Stimulated activated CD4-positive, alpha-beta T cell treated with anti-CD3 and anti-CD28 coated beads, Interleukin-12 subunit alpha, Interleukin-12 subunit beta, amount 100 ng/mL, for 24 hours (primary cell): ENCODE measurements at places on chromosomes 6 and 20.

- DNase-seq, result no peak
Measured at GRCh38 chr20:38337561-38338140, 8.6 kb upstream of the LBP start.

GRCh38 chr6:13473768-13474165, 13.6 kb downstream of the GFOD1 start:
- no peak for DNase-seq

- DNase-seq, result no peak
Measured at GRCh38 chr20:9498322-9498721, 16.1 kb upstream of the LAMP5 start.

- no peak for DNase-seq
Measured at GRCh38 chr6:37399131-37399530, 33.9 kb upstream of the CMTR1 start.

DNA sequence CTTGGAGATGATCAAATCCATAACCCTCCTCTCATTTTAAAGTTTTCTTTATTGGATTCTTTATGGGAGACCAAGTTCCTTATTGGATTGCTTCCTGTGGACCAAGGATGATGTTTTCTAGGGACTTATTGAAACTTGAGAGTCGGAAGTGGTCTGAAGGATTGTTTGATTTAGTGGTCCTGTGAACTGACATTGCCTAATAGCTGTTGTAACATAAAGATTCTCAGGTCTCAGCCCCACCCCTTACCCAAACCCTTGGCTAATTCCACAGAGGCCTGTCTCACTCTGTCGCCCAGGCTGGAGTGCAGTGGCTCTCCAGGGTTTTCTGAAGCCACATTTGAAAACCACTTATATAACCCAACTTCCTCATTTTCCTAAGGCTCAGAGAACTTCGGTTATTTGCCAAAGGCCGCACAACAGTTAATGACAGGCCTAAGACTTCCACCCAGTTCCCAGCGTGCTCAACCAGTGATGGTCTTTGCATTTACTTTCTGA, 77.0 kb downstream of the ATXN1 start:
- DNase-seq, result no peak
